ENCODE measurements at places on chromosomes 6 and 20.

DNA sequence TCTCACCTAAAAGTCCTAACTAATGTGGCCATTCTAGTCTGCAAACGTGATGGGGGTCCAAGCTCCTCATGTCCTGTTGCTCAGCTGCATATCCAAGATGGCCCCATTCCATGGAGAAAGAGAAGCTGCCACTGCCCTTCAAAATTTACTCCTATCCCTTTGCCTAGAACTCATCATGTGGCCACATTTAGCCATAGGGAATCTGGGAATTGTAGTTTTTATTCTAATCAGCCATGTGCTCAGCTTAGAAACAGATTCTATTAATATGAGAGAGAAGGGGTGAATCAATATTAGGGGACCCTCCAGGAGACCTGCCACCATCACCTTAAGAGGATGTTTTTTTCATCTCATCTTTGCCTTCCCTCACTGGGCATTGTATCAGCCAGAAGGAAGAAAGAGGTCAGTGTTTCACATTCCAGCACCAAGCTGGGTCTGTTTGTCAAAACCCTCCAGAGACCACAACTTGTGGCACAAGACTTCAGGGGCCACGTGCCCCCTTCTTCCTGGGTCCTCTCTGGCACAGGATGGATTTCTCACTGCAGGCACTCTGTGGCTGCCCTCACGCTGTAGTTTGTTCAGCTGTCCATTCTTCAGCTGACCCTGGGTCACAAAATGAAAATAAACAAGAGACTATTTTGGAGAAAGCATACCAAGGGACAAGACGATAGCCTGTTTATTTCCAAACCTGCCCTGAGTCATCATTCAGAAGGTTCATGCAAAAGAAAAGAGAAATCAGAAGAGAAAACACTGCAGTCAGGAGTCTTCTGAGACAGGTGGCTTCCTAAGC lies 172.0 kb downstream of the EYA2 start:
- DNase-seq = no peak

GRCh38 chr20:47561603-47562583 lies 60.2 kb downstream of the NCOA3 start:
- DNase-seq = no peak

DNA sequence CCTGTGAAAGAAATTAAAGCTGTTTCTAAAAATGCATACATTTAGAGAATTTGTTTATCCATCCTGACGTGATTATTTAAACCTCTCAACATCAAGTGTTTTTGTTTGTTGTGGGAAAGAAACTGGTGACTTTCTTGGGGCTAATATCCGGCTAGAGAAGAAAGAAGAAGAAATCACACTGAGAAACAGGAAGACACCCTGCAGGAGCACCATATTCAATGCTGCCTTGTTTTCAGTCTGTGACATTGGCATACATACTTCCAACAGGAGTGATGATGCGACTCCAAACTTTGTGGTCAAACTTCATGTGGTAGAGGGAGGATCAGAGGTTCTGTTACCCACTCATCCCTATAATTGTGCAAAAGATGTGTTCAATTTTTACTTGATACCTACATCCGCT lies 997.6 kb upstream of the CITED2 start:
- DNase-seq = no peak

GRCh38 chr6:153058291-153058690 lies 55.8 kb upstream of the MTRF1L start:
- DNase-seq = no peak

DNA sequence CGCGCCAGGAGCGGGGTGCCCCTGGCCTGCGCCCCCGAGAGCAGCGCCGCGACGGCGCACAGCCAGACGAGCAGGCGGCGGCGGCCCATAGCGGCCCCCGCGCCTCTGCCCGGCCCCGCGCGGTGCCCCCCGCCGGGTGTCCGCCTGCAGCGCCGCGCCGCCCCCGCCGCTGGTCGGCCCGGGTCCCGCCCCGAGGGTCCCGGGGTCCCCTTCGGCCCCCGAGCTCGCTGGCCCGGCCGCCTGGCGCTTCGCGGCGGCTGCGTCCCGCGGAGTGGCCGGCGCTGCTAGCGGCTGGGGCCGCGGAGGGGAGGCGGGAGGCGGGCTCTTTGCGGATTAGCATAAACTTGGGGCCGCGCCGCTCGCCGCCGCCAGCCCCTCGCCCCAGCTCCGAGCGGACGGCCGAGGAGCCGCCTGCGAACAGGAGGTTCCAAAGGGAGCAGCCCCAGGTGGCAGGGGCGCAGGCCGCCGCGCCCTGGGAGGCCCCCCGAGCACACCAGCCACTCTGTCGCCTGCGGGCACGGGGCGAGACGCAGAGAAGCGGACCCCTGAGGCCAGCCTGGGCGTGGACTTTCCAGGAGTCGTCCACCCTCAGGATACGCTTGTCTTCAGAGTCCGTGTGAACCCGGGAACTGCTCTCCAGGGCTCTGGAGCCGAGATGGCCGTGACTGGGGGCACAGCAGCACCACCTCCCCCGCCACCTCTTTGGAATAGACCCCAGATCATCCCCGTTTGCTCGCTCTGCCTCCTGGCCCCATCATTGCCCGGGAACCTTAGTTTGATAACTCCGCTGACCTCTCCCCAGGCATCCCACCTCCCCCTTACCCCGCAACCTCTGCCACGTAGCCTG lies at the start of gene EMILIN3:
TSS of gene EMILIN3 (minus strand) at position 273 of the 847 bp plus-strand sequence. CDS start at position 89, 184 bp downstream.
- DNase-seq = no peak

- DNase-seq = no peak
Measured at GRCh38 chr6:83231146-83231545, 38.0 kb downstream of the RWDD2A start.

DNA sequence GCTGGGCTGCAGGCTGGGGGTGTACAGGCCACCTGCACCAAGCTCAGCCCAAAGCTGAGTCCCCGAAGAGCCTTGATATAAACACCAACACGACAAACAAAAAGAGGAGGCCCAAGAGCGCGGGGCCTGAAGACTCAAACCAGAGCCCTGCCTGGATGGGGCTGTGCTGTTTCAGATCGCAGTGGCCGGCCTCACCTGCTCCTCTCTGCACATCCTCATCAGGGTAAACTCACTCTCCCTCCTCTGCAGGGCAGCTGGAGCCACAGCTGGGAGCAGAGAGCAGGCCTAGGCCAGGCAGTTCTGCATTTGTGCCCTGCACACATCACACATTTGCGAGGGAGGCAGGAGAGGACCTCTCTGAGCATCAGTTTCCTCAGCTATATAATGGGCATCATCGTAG lies 3.7 kb upstream of the RBM38 start:
- DNase-seq = no peak

- no peak for DNase-seq
Measured at GRCh38 chr6:35727935-35728682, 8.7 kb upstream of the ARMC12 start.

DNA sequence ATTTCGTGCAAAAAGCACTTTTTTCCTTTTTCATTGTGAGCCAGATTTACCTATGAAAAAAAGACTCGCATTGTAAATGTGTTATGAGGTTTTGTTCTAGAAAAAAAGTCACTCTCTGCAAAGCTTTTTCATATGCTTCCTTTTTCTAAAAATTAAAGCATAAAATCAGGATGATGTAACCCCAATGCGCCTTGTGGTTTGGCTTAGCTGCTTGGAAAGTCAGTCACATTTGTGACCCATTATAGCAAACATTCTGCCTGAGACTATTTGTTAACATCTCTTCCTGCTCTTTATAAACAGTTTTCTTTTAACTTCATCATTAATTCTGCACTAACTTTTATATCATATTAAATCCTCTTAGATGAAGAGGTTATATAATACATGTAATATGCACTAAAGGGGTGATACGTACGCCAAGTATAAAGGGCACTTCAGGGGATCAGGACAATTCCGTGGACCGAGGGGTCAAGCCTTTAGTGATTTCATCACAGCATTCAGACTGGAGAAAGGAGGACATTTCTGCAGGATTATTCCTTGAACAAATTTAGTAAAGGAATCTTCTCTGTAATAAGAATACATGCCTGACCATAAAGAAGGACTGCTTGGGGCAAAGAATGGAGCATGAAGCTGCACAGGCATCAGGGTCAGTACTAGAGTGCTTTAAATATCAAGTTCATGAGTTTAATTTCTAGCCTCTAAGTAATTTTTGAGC lies 48.1 kb upstream of the SMLR1 start:
- DNase-seq = no peak

DNA sequence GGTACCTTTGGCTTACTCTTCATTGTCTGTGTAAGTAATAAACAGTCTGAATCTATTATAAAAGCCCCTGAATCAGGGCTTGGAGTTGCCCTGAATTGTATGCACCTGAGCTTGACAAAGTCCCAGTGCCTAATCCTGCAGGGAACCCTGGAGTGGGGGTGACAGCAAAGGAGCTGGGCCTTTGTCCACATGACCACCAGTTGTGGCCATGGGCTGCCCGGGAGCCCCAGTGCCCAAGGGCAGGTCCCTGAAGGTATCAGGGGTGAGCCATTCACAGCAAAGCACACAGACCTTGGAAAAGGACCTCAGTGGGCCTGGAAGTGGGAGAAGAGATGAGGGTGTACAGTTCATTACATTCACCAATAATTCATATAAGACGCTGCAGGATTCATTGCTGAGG lies 94.2 kb downstream of the BANF2 start:
- no peak for DNase-seq

DNA sequence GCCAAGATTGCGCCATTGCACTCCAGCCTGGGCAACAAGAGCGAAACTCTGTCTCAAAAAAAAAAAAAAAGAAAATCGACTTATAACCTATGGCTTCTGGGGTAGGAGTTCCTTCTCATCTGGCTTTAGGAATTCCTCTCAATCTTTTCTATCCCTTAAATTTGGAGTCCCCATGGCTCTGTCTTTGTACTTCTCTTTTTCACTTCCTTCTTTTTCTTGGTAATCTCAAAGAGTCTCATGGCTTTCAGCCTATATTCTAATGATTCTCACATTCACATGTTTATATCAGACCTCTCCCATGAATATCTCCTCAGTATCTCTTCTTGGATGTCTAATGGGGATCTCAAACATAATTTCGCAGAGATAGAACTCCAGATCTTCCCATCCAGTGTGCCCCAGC lies 42.8 kb upstream of the RALGAPA2 start:
- DNase-seq = no peak

GRCh38 chr6:15320693-15321092 lies 74.8 kb downstream of the JARID2 start:
- no peak for DNase-seq

- no peak for DNase-seq
Measured at GRCh38 chr20:62232194-62232593, 6.1 kb upstream of the OSBPL2 start.

- DNase-seq = no peak
Measured at GRCh38 chr20:61724376-61724775, 341.3 kb downstream of the TAF4 start.

DNA sequence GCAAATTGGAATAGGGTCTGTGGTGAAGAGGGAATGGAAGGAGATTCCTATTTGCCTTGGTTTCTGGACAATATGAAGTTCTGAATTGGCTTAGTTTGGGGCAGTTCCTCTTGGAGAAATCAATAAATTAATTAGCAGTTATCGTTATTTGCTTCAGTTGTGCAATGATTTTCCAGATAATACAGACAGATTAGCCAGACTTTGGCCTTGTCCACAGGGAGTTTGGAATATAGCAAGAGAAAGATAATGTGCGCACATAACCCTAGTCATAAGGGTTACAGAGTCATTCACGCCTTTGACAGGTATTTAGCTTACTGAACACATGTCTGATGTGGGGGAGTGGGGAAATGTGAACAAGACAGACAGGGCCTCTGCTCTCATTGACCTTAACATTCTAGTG lies 1.3 kb downstream of the ATRN start:
- DNase-seq = no peak

DNA sequence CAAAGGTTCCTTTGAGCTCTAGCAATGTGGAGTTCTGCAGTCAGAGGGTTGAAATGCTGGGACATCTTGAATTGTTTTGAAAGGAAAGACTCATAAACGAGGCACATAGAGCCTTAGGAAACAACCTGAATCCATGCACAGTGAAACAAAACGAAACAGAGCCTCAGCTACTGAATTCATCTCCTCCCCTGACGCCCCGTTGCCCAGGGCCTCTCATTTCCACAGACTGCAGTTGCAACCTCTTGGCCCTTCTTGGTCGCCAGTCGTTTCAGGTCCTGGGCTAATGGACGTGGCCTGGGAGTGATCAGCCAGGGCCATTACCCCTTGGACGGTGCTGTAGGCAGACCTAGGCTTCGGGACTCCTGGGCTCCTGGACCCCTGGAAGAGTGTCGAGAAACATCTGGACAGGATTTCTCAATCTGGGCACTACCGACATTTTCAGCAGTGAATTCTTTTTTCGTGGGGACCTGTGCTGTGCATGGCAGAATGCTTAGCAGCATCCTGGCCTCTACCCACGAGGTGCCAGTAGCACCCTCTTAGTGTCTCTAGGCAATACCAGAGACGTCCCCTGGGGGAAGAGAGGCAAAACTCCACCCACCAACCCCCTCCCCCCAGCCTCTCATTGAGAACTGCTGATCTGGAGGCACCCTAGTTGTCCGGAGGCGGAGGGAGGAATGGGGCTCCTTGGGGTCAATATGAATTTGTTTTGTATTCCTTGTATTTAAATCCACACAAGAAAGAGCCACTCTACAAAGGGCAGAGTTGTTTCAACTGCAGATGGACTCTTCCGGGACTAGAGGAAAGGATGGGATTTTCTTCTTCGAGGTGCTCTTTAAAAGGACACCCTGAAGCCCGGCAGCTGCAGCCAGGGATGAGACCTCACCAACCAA lies 50.2 kb downstream of the TMEM242 start:
- DNase-seq = no peak

Measured in NCI-H1436 treated with DMSO at 0.1 percent for 48 hours (cell line).